ENCODE measurements at places on chromosomes 4 and X.
A peak's percentile ranks its signal among the peaks of the same experiment; 100 is the strongest.

- no peak for DNase-seq
These were observed 9.7 kb upstream of the GUF1 start for GRCh38 chr4:44668526-44668925.

GRCh38 chr4:98700656-98701055, 42.2 kb upstream of the TSPAN5 start:
- no peak for DNase-seq

DNA sequence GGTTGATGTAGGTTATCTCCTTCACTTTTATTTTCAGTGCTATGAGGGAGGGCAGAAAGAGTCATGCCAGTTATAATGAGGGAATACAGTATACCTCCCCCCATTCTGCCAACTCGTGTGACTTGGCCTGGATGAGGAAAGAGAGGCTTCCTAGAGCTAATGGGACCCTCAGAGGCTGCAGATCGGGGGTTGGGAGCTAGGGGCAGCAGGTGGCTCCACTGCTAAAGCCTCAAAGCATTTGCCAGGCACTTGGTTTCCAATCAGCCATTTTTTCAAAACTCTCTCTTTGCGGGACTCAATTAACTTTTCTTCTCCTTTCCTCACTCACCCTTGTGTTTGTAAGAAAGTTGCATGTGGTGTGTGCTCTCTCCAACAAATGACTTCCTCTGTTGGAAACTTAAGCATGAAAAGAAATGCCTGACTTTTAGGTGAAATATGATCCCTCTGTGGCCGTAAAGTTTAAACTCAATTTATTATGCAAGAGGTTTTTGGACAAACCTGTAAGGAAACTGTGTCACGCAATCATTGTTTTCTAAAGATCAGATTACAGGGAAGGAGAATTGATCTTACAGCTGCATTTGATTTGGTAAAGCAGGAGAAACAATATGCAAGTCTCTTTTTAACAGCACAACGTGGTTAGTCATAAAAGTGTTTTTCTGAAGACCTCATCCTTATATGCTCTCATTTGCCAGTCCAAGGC, 7.0 kb downstream of the SFRP2 start:
- no peak for DNase-seq

DNA sequence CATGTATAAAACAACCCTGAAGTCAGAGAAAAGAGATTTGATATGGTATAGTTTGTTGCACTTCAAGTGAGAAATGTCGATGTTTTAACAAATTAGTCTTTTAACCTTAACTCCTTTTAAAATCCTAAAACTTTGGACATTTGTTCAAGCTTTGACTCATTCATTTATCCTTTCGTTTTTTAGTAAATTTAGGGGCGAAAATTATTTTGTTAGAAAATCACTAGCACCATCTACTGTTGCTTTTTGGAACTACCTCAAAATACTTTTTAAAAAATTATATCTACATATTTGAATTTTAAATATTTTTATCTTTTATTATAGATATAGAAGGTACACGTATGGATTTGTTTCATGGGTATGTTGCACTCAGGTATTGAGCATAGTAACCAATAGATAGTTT, 165.1 kb upstream of the POF1B start:
- no peak for DNase-seq

GRCh38 chr4:33369446-33369845, 2649.3 kb downstream of the PCDH7 start:
- DNase-seq, result no peak

DNA sequence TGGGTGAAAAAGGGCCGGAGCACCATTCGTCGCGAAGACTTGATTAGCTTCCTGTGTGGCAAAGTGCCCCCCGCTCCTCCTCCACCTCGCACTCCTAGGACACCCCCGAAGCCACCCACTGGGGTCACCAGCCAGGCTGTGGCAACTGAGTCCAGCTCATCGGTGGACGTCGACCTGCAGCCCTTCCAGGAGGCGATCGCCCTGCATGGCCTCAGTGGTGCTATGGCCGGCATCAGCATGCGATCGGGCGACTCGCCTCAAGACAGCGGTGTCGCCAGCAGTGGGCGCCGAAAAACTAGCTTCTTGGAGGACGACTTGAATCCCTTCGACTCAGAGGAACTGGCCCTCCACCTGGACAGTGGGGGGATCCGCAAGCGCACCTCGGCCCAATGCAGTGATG, 126.8 kb upstream of the CXorf66 start:
- DNase-seq, result no peak

DNA sequence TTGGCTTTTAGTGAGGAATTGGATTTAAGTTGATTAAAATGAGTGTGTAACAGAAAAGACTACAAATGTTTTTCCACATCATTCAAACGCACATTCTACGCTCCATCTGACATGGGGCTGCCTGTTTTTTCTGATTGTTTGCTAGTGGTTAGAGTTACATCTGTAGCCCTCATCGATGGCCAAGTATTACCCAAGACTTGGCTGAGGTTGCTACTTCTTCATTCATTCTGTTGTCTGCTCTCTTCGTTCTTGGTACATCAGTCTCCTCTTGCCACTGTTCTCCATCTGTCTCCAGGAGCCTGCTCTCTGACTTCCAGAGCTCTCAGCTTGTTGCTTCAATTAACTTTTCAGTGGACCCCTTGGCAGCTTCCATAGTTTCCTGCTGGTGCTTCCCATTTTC, 1844.6 kb upstream of the TENM3 start:
- no peak for DNase-seq

- no peak for DNase-seq
These were observed 91.1 kb upstream of the SMAD1 start for GRCh38 chr4:145390571-145390970.

DNA sequence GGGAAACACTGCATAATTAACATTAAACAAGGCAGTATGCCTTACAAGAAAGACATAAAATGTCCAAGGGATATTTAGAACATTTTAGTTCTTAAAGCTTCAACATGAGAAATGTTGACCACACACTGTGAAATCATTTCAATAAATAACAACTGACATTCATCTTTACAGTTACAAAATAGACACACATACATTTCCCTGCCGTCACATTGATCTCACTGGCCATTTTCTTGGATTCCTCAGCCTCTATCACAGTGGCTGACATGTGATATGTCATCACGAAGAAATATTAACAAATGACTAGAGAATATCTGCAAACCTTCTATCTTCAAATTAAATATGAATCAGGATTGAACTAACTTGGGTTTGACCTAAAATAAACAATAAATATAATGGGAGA, 1.9 kb downstream of the CXCL2 start:
- no peak for DNase-seq

DNA sequence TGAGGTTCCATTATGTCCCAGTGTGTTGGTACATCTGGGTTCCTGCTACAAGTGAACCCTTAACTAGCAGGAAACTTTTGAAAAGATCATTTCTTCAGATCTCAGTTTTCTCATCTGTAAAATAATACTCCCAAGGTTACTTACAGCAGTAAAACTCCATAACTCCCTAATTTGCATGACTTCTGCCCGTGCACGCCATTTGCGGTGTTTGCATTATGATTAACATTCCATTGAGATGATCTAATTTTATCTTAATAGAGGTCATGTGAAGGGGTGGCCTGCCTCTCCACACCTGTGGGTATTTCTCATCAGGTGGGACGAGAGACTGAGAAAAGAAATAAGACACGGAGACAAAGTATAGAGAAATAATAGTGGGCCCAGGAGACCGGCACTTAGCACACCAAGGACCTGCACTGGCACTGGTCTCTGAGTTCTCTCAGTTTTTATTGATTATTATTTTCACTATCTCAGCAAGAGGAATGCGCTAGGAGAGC, 219.8 kb downstream of the TLL1 start:
- no peak for DNase-seq

DNA sequence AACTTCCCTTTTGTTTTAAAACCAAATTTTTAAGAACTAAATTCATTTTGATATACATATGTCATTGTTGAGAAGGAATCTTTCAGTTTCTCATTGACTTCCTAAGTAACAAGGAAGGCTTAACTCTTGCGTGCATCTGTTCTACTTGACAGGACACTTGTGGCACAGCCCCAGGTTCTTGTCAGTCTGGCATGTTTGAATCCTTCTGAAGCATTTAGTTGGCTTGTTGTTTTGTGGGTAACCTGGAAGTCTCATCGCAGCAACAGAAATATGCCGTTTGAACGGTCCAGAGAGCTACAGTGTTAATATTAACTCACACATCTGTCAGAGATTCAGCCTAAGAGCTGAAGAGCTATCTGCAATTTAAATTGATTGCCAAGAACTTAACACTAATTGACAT, 76.0 kb downstream of the GLRA3 start:
- DNase-seq, result no peak

DNA sequence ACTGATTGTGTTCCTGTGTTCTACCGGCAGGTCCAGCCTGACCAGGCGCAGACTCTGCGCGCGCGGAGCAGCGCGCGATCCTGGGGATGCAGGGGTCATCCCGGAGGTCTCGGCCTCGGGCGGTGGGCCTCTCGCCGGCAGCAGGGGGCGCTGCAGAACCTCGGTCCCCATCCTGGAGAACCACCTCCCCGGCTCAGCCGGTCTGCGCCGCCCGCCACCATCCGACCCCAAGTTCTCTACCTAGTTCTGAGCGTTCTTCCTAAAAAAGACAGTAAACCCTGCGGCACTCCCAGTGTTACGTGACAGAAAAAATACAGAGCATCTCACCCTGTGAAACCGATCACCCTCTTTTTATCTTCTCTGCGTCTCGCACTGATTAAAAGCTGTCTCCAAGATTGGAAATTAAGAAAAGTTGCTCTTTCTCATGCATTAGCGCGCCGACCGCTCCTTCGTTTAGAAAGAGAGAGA, 1.6 kb downstream of the TRPC3 start:
- DNase-seq, result peak; percentile 42

DNA sequence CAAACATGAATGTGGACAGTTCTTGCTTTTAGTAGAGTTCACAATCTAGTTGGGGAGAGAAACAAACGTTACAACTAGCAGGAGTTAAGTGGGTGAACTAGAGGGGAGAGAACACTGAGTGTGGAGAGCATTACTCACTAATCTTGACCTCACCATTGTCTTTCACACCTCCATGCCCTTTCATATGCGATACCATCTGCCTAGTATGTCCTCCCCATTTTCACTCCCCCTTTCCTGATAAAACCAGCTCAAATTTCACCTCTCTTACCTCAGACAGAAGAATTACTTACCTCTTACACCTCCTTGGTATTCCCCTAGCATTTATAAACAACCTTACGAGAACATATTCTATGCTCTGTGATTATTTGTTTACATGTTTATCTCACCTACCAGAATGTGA, 53.6 kb downstream of the LAS1L start:
- no peak for DNase-seq

DNA sequence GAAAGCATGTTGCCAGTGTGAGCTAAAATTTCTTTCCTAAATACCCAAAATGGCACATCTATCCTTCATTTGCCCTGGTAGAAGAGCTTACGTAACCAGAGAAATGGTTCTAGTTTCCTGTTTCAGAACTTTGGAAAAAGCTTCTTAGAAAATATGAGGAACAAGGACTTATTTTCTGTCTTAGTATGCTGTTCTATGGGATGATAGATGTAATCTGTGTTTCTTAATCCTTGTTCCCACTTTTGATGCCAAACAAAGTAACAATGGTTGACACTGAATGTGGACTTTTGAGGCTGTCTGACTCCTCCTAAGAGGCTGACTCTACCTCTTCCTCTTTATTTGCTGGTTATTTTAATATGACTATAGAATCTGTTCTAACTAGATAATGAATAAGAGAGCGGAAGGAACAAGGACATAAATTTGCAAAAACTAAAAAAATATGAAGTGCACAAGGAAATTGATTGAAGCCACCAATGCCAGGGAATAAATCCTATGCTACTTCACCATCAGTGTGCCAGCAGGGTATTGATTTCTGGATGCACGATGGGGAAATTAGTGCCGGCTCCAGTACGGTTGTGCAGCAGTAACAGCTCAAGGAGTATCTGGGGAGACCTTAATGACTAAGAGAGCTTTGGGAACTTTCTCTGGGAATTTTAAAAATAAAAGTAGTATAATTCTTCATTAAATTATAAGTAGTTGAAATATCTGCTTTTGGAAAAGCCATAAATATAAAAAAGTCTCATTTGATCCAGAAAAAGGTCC, 39.4 kb upstream of the TET2 start:
- no peak for DNase-seq
